Stimulated activated CD4-positive, alpha-beta T cell treated with anti-CD3 and anti-CD28 coated beads, TNF-alpha, amount 100 ng/mL, for 24 hours (primary cell): ENCODE measurements at places on chromosomes 1 and 21.

DNA sequence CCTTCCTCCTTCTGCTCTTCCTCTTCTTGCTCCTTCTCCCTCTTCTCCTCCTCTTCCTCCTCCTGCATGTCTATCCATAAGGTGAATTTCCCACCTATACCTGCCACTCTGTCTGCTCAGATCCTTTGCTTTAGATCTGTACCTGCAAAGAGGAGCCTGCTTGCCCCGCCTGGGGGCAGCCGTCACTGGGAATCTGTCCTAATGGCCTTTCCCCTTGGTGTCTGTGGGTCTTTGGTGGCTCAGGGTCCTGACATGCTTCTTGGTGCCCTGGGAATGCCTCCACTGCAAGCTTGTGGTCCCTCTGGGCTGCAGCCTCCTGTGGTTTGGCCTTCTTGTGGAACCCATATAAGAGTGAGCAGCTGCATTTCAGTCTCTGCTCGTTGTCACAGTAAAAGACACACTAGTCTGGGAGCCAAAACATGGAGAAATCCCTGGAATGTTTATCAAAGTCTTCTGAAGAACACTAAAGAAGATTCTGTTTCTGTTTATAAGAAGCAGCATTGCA is 79.5 kb upstream of the CSF3R start:
- DNase-seq = no peak

DNA sequence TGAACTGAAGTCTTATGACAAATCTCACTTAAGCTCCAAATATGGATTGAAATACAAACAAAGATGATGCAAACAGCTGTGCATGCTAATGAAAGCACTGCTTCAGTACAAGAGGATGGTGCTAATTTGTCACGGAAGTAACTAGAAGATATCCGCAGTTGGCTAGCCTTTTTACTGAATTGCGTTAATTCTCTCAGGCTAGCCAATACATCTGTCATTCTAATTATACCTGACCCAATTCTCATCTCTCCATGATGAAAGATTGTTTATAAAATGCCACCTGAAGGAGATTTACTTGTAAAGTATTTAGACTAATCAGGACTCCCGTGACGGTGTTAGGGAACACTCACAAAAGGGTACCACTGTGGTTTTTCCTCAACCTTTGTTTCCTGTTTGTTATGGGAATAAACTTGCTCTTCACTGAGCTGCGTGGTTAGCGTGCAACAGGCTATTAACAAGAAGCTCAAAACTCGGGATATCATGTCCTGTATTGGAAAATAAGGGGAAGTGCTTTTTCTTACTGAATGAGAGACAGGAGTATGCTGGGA is 162.5 kb downstream of the APP start:
- DNase-seq = no peak

DNA sequence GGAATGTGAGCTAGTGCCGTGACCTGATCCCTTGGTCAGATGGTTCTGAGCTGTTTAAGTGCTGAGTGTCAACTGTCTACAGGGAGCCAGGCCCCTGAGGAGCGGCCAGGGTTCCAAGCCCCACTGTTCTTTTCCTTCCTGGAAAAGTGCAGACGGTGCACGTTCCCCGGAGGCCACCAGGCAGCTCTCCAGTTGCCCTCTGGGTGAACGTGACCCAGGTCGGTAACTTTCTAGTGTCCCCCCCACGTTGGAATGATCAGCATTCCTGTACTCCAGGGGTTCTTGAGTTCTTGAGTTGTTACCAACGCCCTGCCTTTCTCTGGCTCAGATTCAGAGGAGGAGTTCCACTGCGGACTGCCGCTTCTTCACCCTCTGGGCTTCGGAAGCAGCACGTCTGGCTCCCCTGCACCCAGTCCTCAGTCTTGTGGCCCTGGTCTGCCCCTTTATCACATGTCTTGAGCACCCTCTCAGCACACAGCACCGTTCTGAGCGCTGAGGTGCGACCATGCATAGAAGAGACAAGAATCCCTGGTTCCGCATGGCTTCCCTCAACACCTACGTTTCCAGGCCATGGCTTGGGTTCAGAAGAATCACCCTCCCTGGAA is 131.5 kb downstream of the DHRS3 start:
- DNase-seq = no peak

DNA sequence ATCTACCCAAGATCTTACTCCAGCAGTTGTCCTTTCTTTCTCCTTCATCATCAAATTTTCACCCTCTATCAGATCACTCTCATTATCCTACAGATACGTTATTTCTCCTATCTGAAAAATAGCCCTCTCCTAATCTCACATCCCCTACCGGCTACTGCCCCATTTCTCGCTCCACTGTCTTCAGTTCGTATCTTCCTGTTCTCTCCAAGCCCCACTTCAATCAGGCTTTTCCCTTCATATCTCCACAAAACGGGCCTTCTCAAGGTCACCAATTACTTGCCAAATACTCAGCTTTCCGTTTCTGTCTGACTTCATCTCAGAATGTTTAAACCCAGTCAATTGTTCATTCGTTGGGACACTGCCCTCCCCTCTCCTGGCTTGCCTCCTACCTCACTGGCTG is 32.4 kb downstream of the SLC30A1 start:
- DNase-seq = no peak

GRCh38 chr21:43779660-43780059 is 3.6 kb upstream of the CSTB start:
- no peak for DNase-seq

GRCh38 chr21:45080232-45080631 is 5.9 kb downstream of the ADARB1 start:
- DNase-seq = no peak

- no peak for DNase-seq
These were observed 35.3 kb upstream of the FCER1A start for GRCh38 chr1:159266832-159267231.

DNA sequence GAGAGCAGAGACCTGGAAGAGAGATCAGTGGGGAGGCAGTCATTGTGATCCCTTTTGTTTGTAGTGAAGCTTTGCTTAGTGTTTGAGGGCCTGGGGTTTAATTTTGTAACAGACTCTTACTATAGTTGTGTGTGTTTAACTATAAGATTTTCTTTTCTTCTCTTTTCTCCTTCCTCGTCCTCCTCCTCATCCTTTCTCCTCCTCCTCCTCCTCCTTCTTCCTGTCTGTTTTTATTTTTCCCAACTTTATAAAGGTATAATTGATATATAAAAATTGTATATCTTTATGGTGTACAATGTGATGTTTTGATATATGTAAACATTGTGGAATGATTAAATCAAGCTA is 71.2 kb upstream of the MACF1 start:
- no peak for DNase-seq

DNA sequence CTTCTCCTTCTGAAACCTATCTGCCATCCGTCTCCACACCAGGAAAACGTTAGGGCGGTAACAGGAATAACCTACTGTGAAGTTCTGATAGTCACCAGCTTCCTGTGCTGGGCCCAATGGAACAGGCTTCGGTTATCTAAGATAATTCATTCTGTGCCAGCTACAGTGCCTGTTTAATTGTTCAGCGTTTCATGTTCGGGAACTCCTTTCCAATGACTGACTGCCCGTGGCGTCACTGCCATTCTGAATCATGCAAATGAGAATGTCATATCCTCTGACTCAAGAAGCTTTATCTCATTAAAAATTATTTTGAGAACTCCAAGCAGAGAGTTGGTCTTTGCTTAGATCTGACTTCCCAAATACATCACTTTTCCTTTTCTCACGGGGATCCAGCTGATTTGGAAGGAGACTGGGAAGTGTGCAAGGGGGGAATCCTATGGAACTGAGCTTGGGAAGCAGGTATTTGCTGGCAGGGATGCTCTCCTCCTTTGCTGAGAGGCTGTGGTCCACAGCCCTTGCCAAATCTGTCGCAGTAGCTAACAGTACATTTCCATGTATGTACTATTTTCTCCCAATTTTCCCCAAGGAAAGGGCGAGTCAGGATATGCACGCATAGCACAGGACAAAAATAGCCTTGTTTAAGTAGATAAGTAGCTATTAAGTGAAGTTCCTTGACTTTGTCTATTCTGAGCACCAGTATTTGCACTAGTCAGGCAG is 358.7 kb downstream of the LTN1 start:
- DNase-seq = no peak

DNA sequence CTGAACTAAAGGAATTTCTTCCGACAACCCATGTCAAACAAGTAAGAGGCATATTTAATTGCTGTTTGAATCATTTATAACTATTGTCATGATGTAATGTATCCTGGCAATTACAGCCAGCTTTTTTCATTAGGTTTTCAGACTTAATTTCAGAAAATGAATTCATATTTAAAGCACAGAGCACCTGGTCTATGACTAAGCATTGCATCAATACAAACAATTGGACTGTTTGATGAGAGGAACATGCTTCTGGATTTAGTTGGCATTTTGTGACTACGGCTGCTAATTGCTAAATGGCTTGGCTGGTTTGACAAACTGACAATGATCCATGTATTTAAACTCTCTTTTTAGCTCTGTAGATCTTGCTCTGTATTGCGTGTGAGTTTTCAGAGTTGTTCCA is 853.4 kb downstream of the NCAM2 start:
- DNase-seq = no peak

DNA sequence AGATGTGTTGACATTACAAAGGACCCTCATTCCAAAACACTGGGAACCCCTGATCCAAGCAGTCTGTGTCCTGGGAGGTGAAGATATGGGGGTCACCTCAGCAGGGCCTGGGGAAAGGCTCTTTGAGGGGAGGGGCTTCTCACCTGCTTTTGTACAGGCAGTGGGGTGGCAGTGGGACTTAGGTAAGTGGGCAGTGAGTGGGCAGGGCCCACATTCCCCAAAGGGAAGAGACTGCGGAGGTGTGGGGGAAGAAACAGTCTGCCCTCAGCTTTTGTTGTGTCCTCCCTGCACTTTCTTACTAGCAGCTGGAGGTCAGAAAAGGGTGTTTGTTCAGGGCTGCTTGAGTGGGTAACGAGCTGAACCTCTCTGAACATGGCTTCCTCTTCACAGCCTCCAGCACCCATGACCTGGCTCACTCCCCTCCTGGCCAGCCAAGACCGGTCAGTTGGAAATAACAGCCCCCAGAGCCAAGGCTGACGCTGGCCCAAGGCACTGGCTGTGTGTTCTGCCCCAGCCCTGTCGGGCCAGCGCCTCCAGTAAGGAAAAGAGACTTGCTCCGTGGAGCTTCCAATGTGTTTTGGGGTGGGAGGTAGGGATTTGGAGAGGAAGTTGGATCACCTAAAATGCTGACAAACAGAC is 173.5 kb downstream of the PSMG1 start:
- no peak for DNase-seq
